NCI-H345 (cell line): ENCODE measurements at places on chromosomes 12 and 14.

GRCh38 chr14:50055461-50056228, 60.7 kb downstream of the VCPKMT start:
- DNase-seq, result no peak

- peak; percentile 46 for DNase-seq
Measured at GRCh38 chr12:12890543-12891079, 751 bp upstream of the GPRC5A start.

DNA sequence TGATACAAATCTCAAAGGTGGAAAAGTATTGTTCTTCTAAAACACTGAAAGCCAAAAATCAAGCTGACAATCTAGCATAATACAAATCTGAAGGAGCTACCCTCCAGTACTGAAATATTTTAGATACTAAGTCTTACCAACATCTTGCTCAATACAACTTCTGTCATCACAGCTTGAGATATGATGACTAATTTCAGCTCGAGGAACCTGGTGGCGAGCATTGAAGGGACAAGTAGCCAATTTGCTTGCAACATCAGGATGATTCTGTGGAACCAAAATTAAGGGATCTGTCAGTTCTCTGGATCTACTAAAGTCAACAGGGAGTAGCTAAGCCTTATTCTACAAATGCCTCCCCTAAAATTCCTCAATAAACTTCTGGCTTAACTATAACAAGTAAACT, 10.4 kb downstream of the GTSF1 start:
- no peak for DNase-seq

DNA sequence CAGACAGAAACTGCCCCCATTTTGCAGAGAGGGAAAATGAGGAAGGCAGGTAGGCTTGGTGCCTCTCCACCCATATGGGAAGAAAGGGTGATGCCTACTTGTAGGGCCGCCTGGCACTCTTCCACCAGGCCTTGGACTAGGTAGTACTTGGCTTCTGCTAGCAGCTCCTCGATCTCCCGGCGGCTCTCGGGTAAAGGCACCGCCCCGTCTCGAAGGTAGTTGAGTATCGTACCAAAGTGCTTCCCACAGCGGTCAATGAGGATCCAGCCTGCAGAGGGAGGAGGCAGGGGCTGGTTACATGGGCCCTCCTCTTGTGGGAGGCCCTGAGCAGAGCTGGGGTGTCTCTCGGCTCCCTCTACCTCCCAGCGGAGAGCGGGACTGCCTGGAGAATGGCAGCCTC, 16.6 kb downstream of the KCTD10 start:
- no peak for DNase-seq

GRCh38 chr12:11813438-11813813, 164.0 kb downstream of the ETV6 start:
- DNase-seq, result no peak

- no peak for DNase-seq
Measured at GRCh38 chr12:85504624-85505023, 224.6 kb downstream of the ALX1 start.

DNA sequence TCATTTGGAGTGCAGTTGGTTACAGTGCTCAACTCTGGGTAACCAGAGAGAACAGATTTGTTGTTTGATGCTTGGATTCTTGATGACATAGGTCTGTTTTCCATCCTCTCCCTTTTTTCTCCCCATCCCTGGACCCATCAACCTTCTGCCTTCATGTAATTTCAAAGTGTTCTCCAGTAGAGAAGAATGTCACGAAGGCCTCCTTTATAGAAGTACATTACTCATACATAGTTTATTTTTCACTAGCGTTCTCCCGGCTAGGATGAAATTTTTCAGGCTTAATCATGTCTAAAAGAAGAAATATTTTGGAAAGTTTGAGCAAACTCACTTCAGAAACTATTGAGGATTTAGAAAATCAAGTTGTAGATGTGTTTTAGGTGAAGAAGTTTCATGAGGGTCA, 20.9 kb upstream of the APPL2 start:
- no peak for DNase-seq

DNA sequence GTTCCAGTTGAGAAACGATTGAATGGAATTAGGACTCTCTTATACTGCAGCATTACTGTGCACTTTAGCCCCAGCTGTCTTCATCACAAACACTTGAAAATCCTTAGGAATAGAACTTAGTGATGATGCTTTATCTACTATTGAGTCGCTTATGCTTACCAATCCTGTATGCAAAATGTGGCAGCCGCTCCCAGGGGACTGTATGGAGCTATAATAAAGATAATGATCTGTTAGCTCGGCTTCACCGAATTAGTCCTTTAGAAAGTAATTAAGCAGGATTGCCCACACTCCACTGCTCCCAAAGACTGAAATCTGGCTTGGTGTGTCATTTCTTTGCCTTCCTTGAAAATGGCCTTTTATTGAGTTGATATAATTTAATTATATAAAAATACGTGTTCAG, 10.6 kb downstream of the EML1 start:
- peak; percentile 15 for DNase-seq

- no peak for DNase-seq
Measured at GRCh38 chr12:57040750-57041149, 9.2 kb downstream of the MYO1A start.

GRCh38 chr12:68231229-68231628, 5.6 kb upstream of the IL26 start:
- no peak for DNase-seq

- DNase-seq, result no peak
Measured at GRCh38 chr14:50812856-50813543, 18.0 kb downstream of the NIN start.

DNA sequence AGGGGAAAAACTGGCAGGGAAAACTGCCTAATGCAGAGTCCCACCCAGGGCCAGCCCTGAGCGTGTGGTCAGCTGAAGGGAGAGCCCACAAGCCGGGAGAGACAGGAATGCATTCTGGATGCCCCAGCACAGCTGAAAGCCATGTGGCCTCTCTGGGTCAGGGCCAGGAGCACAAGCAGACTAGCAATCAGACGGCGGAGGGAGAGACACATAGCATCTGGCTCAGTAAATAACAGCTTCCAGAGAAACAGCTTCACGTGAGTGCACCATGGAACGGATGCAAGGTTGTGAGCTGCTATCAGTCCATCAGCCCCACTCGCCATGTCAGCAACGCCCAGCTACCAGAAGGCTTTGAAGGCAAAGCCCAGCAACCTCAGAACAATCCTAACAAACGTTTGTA, 28.2 kb upstream of the TMEM106C start:
- no peak for DNase-seq

GRCh38 chr12:4855121-4855924, 54.4 kb upstream of the KCNA1 start:
- peak; percentile 89 for DNase-seq

- no peak for DNase-seq
Measured at GRCh38 chr12:98453070-98453469, 62.3 kb upstream of the TMPO start.

DNA sequence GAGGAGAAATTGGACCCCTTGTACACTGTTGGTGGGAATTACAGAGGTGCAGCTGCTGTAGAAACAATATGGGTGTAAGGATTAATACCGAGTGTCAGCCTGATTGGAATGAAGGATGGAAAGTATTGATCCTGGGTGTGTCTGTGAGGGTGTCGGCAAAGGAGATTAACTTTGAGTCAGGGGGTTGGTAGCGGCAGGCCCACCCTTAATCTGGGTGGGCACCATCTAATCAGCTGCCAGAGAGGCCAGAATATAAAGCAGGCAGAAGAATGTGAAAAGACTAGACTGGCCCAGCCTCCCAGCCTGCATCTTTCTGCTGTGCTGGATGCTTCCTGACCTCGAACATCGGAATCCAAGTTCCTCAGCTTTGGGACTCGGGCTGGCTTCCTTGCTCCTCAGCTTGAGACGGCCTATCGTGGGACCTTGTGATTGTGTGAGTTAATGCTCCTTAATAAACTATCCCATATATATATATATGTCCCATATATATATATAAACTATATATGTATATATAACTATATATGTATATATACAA, 38.4 kb upstream of the PPP2R5C start:
- DNase-seq, result no peak

DNA sequence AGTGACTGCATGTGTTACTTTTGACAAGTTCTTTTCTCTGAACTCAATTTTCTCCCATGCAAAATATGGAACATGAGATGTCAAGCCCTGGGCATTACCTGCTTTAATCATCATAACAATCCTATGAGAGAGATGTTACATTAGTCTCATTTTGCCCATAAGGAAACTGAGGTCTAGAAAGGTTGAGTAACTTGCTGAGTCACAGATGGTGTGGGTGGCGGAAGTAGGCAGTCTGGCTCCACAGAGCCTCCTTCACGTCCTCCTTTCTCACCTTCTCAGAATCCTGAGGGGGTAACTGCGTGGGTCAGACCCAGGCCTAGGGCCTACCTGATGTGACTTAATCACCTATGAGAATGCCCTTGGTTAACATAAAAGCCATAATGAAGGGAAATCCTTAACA, 50.7 kb downstream of the TMTC1 start:
- DNase-seq, result no peak

GRCh38 chr14:52992236-52992870, 41.5 kb upstream of the FERMT2 start:
- no peak for DNase-seq

- DNase-seq, result peak; percentile 94
Measured at GRCh38 chr14:24941719-24942118, 108.2 kb downstream of the STXBP6 start.

GRCh38 chr14:103056322-103057027, 874 bp downstream of the CDC42BPB start:
- DNase-seq, result peak; percentile 69

- no peak for DNase-seq
Measured at GRCh38 chr14:57981817-57982560, 116.1 kb upstream of the SLC35F4 start.

DNA sequence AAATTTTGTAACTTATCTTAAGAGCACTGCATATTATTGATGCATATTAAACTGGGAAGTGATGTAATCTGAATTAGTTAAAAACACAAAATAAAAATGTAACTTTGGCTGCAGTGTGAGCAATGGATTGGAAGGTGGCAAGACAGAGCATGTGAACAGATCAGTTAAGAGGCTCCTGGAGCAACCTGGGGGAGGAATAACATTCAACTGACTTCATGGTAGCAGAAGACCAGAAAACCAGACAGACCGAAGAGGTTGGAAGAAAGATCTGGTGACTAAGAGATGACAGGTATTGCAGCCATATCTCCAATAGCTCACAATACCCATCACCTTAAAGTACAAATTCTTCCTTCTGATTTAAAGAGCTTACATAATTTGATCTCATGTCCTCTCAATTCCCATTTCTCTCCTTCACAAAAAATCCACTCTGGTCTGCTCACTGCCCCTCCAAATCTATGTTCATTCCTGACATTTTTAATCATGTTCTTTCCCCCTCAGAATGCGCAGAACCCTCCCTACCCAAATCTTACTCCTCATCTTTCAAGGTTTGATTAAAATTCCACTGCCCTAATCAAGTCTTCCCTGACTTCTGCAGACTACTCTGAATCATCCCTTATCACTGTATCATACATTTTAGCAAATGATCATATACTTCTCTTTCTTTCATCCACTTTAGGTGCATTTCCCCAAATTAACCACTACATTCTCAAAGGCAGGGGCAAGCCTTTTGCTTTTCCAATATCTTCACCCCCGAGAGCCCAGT, 51.5 kb downstream of the DUSP16 start:
- no peak for DNase-seq

- no peak for DNase-seq
Measured at GRCh38 chr12:15862840-15863239, 19.3 kb upstream of the STRAP start.

GRCh38 chr12:120855823-120856588, 48.2 kb downstream of the SPPL3 start:
- DNase-seq, result no peak

GRCh38 chr14:24361326-24361725, 6.7 kb upstream of the NFATC4 start:
- no peak for DNase-seq

GRCh38 chr14:63616015-63616414, 25.7 kb downstream of the WDR89 start:
- DNase-seq, result no peak

- DNase-seq, result no peak
Measured at GRCh38 chr12:4486980-4487379, 41.4 kb upstream of the FGF6 start.

GRCh38 chr14:104827177-104828055, 26.5 kb downstream of the ZBTB42 start:
- DNase-seq, result peak; percentile 80

DNA sequence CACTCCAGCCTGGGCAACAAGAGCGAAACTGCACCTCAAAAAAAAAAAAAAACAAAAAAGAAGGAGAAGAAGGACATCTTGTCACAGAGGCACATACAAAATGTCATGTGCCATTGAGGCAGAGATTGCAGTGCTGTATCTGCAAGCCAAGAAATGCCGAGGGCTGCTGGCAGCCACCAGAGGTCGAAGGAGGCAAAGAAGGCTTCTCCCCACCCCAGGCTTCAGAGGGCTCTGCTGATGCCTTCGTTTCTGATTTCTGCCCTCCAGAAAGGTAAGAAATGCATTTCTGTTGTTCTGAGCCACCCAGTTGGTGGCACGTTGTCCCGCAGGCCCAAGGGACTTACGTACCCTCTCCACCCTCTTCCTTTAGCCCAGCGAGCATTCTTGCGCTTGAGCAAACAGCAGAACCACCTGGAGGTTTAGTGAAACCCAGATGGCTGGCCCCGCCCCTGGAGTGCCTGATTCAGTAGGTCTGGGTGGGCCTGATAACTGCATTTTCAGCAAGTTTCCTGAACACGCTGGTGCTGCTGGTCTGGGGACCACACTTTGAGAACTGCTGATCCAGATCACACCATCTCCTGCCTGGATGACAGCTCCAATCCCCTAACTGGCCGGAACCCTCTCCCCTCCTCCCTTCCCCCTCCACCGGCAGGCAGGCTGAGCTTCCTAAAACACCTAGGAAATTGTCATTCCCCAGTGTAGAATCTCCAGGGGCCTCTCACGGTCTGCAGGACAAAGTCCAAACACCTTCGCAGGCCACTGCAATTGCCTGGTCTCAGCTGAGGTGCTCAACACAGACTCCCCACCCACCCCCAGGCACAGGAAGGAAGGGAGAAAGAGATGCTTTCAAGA, 21.1 kb upstream of the SCARB1 start:
- peak; percentile 50 for DNase-seq

DNA sequence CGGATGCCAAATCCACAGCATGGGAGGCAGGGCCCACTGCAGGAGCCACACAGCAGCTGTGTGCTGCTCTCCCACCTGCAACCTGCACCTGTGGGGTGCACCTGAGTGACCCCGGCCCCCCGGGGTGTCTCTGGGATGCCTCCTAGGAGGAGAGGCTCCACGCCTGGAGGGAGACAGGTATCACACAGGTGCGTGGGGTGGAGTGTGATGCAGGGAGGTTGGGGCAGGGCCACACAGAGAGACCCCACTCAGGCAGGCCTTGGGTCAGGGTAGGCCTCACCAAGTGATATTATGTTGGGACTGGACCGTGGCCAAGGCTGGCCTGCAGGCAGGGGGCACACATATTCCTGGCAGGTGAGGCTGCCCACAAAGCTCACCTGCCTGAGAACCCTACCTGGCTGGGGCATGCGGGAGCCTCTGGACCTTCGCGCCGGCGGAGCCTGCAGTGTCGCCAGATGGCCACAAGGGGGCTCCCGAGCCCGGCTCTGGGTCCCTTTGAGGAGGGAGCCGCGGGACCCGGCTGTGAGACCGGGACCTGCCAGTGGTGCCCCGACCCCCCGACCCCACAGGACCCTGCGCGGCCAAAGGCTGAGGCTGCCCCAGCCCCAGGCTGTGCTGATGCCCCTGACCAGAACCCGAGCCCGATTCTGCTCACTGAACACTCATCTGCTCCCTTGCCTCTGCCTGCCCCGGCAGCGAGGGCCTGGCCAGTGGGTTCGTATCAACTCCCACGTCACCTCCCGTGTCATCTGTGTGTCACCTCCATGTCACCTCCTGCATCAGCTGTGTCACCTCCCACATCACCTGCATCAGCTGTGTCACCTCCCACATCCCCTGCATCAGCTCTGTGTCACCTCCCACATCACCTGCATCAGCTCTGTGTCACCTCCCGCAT, 11.4 kb downstream of the TMEM121 start:
- DNase-seq, result peak; percentile 48

- DNase-seq, result no peak
Measured at GRCh38 chr12:107474639-107475539, 210.7 kb upstream of the PWP1 start.
